ENCODE measurements at places on chromosomes 5 and 9.

DNA sequence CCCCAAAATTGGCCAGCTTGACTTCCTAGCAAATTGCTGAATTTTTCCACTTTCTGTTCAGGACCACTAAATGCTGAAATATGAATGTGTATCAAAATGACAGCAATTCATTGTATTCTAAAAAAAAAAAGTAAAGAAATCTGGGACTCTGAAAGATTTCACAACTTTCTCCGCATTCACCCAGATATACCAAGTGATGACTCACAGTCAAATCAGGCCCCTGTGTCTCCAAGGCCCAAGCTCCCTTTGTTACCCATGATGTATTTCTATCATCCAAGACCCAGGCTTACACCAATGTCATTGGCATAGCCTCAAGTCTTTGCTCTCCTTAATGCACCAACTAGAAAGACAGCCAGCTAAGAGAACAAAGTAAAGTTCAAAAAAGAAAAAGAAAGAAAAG, 493.9 kb downstream of the NTRK2 start:
- DNase-seq: no peak

- no peak for DNase-seq
Observed at GRCh38 chr5:87095787-87096186, 171.9 kb upstream of the RASA1 start.

DNA sequence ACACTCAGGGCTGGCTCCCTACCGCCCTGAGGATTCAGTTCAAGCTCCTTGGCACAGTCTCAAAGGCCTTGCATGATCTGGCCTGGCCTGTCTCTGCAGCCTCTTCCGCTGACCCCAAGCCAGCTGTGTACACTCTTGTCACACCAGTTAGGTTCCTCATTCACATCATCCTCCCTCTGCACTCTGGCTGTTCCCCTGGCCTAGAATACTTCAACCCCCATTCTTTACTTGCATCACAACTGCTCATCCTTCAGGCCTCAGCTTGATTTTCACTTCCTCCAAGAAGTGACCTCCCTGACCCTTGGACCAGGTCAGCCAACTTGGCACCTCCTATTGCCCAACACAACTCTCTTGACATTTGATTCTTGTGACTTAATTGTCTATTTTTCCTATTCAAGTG, 18.9 kb upstream of the PFDN1 start:
- no peak for DNase-seq

DNA sequence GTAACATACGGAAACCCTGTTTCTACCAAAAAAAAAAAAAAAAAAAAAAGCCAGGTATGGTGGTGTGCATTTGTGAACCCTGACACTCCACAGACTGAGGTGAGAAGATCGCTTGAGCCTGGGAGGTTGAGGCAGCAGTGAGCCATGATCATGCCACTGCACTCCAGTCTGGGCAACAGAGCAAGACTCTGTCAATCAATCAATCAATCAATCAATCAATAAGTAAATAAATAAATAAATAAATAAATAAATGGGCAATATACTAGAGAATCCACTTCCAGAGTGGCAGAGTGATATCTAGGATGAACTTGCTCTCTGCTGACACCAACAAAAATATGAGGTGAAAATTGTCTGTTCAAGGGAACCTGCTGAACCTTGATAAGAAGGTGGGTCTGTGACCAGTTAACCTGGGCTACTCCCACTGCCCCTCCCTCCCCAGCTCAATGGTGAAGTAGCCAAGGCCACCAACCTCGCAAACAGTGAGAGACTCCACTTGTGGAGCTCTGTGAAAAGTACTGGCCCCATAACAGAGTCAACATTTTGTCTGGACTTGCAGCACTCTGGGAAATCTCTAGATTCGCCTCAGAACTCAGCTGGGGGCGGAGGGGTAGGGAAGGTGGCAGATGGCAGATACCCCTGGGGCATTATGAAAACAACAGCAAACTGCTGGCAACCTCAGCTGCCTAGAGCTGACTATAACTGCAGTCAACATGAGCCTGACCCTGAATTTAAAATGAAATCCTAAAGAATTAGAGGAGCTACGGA, 163.7 kb downstream of the ROR2 start:
- DNase-seq: no peak

DNA sequence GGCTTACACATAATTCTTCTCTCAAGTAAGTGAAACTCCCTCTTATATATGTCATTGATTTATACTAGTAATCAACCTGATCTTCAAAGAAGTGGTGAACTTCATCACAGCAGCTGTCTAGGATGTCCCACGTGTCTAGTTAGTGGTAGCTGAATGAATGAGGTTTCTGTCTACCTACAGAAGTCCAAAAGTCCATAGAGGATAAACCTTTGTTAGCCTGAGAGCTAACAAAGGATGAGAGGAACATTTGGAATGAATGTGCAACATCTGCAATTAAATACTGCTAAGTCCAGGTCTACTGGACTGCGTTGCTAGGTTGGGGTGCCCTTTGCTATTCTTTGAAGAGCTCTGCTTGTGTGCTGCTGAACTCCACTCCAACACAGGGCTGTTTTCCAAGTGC, 213.8 kb upstream of the DAP start:
- no peak for DNase-seq

GRCh38 chr9:7320139-7320538, 479.4 kb downstream of the DMAC1 start:
- no peak for DNase-seq

GRCh38 chr9:86971742-86972141, 24.4 kb upstream of the GAS1 start:
- no peak for DNase-seq

DNA sequence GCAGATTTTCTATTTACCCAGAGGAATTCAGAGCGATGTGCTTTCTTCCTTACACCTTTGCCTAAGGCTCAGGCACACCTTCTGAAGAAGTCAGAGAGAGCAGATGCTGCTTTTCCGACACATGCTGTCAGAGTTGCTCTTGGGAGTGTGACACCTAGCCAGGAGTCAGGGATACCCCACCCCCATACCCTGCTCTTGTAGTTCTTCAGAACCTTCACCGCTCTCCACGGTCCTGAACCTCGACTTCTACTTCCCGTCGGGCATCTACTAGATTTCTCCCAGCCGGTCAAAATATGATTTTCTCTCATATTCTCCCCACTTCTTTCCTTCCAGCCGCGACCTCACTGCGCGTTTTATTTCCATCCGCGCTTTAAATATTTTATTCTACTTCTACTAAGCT, 1.7 kb downstream of the GRIN3A start:
- peak; percentile 73 for DNase-seq

DNA sequence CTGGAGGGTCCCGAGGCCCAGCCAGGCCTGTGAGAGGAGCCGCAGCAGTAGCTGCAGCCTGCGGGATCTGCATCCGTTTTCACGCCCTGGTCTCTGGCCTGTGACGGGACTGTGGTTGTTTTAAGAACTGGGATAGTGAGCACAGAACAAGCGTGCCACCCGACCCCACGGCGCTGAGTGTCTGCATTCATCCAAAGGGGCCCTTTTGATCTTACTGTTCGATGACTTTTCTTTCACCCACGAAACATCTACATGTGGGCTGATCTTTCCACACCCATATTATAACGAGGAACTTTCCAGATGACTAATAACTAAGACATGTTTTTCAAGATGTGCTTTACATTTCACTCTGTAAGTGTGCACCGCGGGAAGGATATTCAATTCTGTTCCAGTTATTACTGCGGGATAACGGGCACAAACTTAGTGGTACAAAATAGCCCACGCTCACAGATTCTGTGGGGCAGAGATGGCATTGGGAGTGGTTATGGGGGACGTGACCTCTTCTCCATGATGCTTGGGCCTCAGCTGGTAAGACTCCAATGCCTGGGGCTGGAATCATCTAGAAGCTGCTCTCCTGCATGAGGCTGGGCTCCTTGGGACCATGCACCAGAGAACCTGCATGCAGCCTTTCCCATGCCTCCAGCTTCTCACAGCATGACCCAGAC, 165.0 kb downstream of the SYK start:
- no peak for DNase-seq

GRCh38 chr5:179089502-179089901, 29.3 kb downstream of the ZNF354C start:
- DNase-seq: no peak

GRCh38 chr5:32539981-32540845, 45.1 kb upstream of the SUB1 start:
- no peak for DNase-seq

- no peak for DNase-seq
Observed at GRCh38 chr5:34686762-34687268, 30.7 kb downstream of the RAI14 start.

DNA sequence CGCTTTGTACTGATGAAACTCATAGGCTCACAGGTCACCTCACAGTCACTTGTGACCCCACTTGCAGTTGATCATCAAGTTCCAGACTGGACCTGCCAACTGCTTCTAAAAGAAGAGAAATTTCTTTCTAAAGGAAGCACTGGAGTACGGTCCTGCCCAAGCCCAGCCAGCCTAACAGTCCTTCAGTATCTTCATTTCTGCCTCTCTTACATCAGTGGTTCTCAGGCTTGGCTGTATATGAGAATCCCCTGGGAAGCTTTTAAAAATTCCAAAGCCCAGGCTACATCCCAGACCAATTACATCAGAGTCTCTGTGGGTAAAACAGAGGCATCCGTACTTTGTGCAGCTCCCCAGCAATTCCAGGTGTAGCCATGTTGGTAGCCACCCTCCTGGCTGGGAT, 282.1 kb downstream of the NFIB start:
- no peak for DNase-seq

- no peak for DNase-seq
Observed at GRCh38 chr5:90956511-90957097, 398.0 kb downstream of the ADGRV1 start.

GRCh38 chr5:38420246-38420645, 136.2 kb downstream of the LIFR start:
- DNase-seq: no peak

- no peak for DNase-seq
Observed at GRCh38 chr5:22643356-22643755, 209.8 kb downstream of the CDH12 start.

- peak; percentile 61 for DNase-seq
Observed at GRCh38 chr5:74919487-74919886, 53.3 kb upstream of the FAM169A start.

DNA sequence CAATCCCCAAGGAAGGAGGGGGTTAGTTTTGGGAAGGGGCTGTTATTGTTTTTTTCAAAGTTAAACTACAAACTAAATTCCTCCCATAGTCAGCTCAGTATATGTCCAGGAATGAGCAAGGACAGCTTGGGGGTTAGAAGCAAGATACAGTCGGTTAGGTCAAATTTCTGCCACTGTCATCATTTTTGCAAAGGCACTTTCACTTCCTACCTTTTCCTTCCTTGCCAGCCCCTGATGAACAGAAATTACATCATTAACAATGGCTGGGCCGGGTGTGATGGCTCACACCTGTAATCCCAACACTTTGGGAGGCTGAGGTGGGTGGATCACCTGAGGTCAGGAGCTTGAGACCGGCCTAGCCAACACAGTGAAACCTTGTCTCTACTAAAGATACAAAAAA, 51.5 kb upstream of the HRH2 start:
- DNase-seq: no peak

- DNase-seq: no peak
Observed at GRCh38 chr5:35668794-35669193, 51.1 kb downstream of the SPEF2 start.

DNA sequence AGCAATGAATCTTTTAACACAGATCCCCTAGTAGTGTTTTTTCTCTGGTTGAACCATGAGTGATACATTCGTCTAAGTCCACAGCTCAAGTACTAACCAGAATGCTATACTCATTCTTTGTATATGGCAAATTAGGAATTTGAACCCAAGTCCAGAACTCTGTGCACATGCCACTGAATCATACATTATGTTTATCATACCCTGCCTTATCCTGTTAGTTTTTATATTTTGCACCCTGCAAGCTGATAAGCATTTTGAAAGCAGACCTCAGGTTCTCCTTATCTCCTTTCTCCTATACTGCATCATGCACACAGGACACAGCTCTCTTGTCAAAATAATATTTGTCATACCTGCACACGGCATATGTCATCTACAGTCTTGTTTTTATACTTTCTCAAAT, 54.6 kb upstream of the ELL2 start:
- no peak for DNase-seq

- DNase-seq: no peak
Observed at GRCh38 chr9:95766906-95767305, 108.6 kb upstream of the ERCC6L2 start.

DNA sequence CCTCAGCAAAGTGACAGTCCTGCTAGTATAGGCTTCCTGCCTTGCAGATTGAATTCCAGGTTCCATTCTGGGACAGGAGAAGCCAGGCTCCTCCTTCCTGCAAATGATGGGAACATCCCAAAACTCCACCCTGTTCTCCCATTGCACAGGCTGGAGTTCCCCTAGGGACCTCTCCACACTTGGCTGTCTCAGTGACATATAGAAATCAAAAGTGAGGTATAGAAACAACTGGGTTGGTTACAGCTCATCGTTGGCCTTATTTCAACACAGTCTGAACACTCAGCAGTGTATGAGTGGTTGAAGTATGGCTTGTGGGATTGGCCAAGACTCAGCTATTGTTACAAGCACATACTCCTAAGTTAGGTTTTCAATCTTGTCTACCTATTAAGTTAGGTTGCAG, 157.8 kb upstream of the FTMT start:
- no peak for DNase-seq

DNA sequence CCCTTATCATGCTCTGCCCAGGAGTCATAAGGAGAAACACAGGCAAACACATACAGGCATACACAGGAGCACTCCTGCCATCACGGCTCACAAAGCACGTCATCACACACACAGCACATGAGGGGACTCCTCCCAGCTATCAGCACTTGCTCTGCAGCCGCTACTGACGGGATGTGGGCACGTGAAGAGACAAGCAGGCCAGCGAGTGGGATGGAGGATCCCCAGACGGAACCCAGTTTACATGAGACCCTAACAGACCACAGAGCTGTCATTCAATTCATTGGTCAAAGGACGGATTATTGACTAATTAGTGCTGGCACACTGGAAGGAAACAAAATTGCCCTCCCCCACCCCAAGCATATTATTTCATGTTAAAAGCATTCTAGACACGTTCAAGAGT, 53.6 kb downstream of the SEMA4D start:
- no peak for DNase-seq

DNA sequence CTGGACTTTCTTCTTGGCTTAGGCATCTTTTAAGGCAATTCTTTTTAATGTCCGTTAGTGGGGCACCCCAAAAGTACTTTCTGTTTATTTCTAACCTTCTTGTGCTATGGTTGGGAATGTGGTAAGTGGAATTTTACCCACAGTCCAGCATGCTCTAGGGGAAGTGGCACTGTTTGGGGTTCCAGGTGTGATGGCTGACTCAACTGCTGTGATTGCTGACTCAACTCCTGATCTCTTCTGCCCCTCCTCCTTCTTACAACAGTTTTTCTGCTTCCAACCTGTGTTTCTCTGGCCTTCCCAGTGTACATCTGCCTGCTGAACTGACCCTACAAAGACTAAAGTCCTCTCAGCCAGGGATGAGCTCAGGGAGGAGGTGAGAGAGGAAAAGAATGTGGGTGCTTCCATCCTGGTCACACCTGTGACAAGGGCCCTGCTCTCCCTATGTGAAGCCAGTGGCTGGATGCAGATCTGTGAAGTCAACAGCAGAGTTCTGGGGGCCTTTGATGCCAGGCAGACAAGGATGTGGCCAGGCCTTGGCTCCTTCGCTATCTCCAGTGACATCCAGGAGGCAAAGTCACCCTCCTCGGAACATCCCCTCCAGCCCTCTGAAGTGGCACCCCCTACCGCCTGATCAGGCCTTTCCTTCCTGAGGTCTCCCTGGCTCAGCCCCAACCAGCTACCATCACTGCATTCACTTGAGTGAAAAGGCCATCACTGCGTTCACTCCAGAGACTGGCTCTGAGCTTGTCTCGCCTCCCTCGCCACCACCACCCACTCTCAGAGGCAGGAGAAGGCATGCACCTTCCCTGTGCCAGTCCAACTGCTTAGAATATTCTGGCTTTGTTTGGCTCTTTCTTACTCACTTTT, 72.2 kb downstream of the C5orf15 start:
- no peak for DNase-seq

GRCh38 chr5:124061068-124061430, 549.1 kb downstream of the CSNK1G3 start:
- no peak for DNase-seq

All from neural progenitor cell (in vitro differentiated cells).